ENCODE measurements at places on chromosomes 6 and 20.
A peak's percentile ranks its signal among the peaks of the same experiment; 100 is the strongest.

GRCh38 chr20:18571578-18571977, 4.3 kb downstream of the SMIM26 start:
- DNase-seq, result no peak

DNA sequence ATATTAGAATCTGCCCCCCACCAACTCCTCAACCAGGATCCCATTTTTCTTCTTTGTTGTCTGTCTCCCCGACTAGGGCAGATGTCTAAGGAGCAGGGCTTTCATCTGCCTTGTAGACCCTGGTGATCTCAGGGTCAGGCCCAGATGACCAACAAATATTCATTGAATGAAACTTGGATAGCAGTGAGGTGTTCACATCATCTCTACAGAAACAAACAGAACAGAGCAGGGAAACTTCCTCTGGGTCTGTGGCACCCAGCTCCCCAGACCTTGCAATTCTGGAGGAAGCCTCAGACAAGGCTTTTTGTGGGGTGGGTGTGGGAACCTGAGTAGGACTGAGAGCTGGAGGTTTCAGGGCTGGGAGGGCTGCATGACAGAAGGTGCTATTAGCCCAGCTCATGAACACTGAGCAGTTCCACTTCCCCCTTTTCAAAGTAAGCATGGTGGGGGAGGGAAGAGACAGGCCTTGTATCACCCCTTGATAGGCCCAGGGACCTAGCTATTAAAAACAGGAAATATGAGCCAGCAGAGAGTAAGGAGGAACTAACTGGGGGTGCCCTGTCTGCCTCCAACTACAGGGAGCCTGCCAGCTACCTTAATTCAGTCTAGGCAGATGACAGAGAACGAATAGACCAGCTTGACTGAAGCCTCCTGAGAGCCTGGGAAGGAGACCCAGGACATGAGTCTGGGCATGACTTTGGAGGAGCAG, 37.3 kb upstream of the TOP1 start:
- DNase-seq, result no peak

DNA sequence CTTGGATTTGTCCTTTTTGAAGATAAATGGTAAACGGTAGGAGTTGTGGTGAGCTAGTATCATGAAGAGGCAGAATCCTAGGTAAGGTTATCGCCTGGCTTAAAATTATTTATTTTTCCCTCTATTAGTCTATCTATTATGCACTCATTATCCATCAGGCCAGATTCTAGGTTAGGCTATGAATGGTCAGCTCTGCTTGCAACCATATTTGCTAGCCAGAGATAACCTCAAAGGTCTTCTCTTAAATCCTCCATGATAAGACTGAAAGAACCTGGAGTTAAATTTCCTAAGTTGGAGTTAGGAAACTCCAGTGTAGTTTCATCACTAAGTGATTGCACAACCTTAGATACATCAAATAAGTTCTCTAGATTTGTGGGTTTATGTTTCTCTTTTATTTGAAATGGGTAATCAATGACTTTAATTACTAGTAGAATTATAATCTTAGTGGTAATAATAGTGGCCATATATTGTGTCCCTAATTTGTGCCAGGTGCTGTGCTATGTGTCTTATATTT, 302.1 kb upstream of the RUNX2 start:
- no peak for DNase-seq

DNA sequence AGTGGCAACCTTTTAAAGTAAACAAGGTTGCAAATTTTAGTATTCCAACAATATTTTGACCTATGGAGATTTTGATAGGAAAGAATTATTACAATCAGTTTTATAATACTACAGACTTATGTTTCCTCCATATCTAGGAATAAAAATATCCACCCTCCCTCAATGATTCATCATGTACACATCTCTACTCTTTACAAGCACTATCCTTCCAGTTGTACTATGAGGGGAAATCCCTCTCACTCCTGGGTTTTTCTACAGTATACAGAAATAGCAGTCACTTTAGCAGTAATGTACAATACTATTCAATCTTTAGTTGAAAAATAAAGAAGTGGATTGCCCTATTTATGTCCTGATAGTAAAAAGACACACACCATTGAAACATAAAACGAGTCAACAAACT, 46.3 kb upstream of the SCML4 start:
- no peak for DNase-seq

DNA sequence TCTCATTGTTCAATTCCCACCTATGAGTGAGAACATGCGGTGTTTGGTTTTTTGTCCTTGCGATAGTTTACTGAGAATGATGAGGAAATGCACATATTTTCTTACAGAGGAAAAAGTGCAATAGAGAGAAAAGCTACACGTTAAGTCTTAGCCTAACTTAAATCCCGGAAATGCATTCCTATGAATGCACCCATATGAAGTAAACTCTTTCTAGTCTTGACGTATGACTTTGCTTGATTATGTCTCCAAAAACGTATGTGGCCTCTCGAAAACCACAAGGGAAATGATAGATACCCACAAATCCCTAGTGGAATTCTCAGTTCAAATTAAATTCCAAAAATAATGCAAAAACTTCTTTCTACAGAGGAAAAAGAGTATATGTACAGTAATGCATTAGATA, 90.7 kb upstream of the SASH1 start:
- DNase-seq, result no peak

DNA sequence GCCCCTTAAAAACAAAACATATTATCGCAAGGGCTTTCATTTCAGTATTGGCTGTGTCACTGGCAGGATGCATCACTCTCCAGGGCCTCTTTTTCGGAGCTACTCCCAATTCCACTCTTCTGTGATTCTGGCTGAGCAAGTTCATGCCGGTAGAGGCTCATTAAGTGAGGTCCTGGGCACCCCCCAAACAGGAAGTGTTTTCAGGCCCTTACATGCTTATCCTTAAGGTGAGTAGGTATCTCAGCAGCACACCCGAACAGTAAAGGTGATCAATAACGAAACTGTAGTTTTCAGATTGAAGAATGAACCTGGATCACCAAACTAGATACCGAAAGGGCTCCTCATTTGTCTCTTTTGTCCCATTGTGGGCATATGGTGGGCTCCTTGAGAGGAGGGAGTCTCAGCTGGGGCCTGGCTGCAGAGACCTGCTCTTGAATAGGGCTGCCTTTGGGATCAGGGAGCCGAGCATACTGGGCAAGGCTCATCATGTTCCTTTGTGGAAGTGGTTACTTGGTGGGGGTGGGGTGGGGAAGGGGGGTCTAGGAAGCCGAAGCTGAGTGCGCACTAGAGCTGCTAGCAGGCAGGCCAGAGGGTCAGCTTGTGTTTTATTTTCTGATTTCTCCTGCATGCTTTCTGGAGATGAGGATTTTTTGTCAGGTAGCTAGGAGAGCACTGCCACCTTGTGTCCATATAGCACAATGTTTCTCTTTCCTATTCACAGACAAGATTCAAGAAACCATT, 65.2 kb downstream of the CDS2 start:
- peak; percentile 18 for DNase-seq

DNA sequence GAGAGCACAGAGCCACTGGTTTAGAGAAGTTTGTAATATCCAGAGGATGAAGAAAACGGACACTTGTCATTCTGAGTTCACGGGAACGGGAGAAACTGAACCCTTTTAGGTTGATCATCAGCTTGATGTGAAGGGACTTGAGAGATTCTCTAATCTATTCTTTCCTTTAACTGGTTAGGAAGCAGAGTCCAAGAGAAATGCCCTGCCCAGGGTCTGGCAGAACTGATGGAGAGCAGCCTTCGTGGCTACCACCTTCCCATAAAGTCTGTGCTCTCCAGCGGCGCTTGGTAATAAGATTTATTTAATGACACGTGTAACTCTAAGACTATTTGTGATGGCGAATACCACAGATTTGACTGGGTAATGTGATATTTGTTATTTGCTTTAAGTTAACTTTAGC, 36.0 kb downstream of the E2F3 start:
- DNase-seq, result no peak

GRCh38 chr20:31449511-31450414, 9.3 kb downstream of the DEFB123 start:
- no peak for DNase-seq

GRCh38 chr6:34589691-34590090, 33.6 kb upstream of the SPDEF start:
- no peak for DNase-seq

- no peak for DNase-seq
These were observed 521 bp upstream of the RAD21L1 start for GRCh38 chr20:1225263-1225782.

DNA sequence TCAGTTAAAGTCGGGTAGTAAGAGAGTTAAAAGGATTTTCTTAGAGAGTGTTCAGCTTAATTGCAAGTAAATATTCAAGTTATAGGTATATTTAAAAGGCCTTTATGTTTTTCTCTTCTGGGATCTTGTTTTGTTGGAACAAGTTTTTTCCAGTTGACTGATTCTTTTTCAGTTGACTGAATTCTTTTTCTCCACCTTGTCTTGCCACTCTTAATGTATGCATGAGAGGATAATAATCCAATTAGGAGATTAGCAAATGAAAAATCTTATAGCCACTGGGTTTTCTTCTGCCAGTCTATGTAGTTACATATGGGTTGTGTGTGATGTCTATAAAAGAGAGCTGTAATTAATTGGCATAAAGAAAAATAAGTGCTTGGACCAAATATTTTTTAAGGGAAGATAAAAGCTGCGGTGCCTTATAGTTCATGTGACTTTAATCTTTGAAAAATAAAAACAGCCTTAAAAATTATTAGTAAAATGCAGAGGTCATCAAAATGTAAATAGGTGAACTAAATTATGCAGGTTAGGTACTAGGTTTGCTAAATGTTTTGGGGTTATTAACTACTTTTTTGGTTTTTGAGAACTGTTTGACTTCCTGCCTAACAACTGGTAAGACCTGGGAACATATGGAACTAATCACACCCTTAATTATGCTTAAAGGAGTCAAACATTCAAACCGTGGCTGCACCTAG, 367.2 kb downstream of the HTR1B start:
- no peak for DNase-seq

DNA sequence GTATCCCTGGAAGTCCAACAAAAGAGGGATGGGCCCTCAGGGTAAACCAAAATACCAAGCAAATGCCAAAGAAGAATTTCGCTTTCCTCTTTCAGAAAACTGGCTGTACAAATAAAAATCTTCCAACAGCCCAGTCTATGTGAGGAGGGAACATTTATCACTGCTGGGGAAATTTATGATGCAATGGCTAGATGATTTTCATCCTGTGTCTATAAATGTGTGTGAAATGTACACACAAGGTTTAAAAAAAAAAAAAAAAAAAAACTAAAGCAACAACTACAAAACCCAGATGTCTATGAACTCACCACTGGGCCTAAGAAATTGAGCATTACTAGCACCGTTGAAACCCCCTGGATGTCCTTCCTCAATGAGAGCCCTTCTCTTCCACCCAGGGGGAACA, 68.7 kb upstream of the SLC4A11 start:
- no peak for DNase-seq

DNA sequence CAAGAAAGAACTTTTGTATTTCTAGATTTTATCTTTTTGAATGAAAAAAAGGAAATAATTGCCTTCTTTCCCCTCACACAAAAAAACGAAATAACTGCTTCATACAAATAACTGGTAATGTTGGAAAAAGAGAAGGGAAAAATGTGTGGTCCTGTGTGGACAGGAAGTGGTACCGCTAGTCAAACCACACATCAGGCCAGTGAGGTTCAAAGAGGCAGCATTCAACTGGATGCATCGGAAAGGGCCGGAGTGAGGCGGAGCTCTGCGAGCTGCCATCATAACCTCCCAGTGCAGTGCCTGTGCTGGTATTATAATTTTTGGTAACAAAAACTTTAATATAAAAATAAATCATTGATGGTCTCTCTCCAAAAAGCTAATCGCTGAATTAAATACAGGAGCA, 111.2 kb downstream of the IRF4 start:
- no peak for DNase-seq

DNA sequence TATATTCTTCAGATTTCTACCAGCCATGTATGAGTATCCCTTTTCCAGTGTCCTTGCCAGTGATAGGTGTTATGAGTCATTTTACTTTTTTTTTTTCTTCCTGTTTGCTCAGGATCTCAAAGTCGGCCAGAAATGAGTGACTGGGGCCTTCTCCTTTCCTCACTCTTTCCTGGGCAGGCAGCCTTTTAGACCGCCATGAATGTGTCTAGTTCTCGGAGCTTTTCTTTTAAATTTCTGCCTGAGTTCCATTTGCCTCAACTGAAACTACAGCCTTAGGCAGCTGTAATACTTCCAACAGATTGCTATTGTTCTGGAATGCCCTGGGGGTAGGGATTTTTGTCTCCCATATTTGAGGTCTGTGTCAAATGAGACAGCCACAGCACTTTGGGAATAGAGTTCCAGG, 83.7 kb downstream of the STXBP5 start:
- no peak for DNase-seq

- DNase-seq, result no peak
These were observed 157.6 kb downstream of the SH3BGRL2 start for GRCh38 chr6:79788756-79789155.

DNA sequence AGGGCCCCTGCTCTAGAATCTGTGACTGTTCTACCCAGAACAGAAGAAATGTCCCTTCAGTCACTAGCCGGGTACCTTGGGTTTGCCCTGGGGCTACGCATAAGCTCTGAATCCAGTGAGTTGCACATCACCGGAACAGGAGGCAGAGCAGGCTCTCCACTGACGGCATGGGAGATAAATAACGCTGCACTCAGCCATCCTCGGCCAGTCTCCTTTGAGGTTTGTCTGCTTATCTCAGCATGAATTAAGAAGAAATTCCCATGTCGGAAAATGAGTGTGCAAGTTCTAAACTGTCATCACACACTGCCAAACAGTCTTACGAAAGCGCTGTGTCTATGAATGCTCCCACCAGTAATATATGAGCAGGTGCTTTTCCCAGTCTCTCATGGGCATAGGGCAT, 90.8 kb downstream of the FAM50B start:
- no peak for DNase-seq

DNA sequence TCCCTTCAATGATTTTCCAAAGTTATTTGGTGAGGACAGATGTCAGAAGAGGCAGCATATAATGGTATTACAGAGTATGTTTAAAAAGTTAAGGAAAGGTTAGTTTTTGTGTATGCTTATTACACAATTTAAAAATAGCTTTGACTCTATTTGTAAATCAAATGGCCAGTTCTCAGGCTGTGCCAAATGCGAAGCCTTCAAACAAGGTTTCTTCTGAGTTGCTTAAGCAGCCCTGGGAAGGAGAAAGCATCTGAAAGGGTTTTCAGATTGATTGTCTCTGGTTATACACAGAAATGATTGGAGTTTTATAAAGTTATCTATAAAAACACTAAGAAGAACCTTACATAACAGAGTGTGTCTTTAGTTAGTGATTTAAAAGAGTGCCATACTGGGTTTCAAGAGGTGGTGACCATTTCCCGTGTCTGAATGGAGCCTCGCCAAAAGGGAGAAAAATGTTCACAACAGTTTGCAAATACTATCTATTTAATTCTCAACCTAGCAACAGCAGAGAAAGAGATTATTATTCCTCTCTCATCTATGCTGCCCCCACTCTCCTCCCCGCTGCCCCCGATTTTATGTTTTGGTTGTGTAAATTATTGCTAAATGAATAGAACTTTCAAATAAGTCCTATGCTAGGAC, 16.7 kb downstream of the CD109 start:
- DNase-seq, result no peak

DNA sequence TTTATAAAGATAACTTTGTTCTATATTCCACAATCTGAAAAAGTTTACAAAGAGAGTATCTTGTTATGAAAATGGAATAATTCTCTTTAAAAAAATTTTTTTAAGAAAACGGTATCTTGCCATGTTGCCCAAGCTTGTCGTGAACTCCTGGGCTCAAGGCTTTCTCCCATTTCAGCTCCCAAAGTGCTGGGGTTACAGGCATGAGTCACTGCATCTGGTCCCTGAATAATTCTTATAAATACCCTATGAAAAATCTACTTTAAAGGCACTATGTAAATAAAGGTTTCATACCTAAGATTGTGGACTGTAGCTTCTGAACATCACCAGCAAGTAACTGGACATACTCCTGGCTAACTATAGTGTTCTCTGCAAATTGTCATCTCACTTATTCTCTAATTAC, 60.3 kb downstream of the SAMD3 start:
- DNase-seq, result no peak

Data from T-helper 1 cell (primary cell).